ENCODE measurements at places on chromosomes 7 and 10.

DNA sequence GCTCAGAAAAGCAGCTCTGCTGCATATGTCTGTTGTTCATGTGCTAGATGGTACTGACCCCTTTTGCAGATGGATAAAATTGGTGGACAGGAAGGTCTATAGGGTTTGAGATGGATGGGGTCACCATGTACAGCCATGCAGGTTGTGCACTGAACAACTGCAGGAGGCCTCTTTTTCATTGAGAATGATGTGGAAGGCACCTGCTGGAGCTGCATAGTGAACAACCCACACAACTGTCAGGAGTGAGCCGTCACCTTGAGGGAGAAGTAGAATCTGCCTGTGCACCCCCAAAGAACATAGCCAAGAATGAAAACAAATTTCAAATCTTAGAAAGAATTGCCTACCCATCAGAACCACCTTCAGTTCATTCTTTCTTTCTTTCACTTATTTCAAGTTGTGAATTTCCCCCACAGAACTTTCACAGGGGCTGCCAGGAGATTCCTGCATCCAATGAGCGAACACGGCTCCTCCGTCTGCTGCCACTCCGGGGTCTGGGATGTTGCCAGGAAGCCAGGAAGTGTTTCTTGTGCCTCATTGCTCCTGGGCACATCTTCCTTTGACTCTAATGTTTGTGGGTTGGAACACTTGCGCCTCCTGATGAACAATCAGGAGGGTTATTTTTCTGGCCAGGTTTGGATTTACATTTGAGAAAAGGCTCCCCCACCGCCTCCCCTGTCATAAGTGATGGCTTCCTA, 53.7 kb upstream of the DOCK1 start:
- DNase-seq: no peak

GRCh38 chr7:132446666-132447278, 129.5 kb downstream of the PLXNA4 start:
- DNase-seq: no peak

- no peak for DNase-seq
These were observed 1.5 kb upstream of the H2AZ2 start for GRCh38 chr7:44849259-44849884.

GRCh38 chr7:87960239-87960638, 26.2 kb downstream of the ADAM22 start:
- no peak for DNase-seq

GRCh38 chr7:30487371-30487770, 8.8 kb upstream of the NOD1 start:
- no peak for DNase-seq

- no peak for DNase-seq
These were observed 134.3 kb upstream of the PFKP start for GRCh38 chr10:2933071-2933470.

- DNase-seq: no peak
These were observed 155.7 kb downstream of the PLXNA4 start for GRCh38 chr7:132420527-132420926.

- no peak for DNase-seq
These were observed 272.8 kb upstream of the ZNF32 start for GRCh38 chr10:43921478-43921877.

DNA sequence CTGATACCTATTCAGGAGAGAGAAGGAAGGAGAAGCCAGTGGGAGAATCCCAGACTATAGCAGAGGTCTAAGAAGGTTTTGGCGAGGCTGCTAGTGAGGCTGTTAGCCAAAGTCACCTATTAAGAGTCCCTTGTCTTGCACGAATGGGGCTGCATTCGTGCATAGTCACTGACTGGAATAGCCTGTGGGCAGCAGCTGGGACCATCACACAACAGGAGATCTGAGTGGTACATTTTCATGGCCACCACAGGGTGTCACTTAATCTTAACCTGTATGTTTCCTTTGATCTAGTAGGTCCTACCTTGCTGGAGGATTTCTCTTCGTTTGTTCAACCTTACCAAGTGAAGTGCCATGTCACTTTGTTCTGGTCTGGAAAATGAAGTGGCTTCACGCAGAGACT, 319.9 kb downstream of the BMPER start:
- DNase-seq: no peak

DNA sequence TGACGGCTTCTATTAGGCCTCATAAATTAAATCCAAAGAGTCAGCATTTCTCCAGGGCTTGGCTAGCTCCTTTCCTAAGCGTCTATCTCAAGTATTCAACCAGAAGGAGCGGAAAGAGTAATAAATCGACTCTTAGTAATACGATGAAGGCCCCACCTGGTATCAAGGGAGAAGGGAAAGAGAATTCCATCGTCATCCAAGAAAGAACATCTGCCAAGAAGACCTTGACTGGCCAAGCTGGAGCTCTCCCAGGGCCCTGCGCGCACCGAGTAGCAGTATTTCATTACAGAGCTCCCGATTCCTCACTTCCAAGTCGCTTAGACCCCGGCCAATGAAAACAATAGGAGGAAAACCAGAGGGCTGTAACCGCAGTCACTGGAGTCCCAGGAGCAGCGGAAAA, 178.0 kb upstream of the FRMD4A start:
- no peak for DNase-seq

DNA sequence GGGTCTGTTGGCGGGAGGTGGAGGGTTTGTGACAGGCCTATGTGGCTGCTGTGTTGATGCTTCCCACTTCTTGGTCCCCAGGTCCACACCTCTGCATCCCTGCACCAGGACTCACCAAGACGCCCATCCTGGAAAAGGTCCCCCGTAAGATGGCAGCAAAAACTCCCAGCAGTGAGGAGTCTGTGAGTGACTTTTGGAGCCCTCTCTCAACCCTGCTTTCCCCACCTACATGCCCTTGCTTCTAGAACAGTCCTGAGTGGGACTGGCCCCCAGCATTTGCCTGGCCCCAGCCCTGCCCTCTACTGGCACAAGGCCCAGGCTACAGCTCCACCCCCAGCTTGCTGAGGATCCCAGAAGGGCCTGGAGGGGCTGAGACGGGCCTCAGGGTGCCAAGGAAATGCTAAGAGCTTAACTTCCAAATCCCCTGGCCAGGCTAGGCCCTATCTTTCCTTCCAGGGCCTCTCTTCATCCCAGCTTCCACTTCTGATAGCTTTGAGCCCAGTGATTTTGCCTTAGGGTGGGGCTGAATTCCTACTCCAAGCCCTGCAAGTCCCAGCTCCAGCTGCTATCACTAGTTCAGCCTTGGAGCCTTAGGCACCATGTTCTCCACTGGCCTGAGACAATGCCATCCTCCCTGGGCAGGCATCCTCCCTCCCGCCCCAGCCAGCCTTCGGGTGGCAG, 2.7 kb downstream of the CHAT start:
- DNase-seq: no peak

GRCh38 chr10:125641398-125641797, 41.6 kb downstream of the TEX36 start:
- no peak for DNase-seq

GRCh38 chr10:7003831-7004395, 406.9 kb downstream of the SFMBT2 start:
- DNase-seq: no peak

DNA sequence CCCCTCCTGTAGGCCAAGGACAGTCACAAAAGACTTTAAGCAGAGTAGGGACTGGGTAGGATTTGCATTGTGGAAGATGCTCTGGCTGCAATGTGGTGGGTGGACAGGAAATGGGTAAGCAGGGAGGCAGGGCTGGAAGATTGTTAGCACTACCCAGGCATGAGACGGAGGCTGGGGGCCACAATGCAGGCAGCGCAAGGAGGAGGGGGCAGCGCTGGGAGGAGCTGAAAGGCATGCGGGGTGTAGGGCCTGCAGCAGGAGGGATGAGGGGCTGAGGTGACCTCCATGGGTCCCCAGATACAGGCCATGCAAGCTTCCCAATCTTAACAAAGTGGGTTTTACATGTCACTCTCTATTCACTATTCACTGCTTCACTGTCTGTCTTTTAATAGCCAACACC, 213.1 kb downstream of the CXCL12 start:
- DNase-seq: no peak

GRCh38 chr10:103238506-103239252, 7.0 kb upstream of the RPEL1 start:
- peak; percentile 57 for DNase-seq

DNA sequence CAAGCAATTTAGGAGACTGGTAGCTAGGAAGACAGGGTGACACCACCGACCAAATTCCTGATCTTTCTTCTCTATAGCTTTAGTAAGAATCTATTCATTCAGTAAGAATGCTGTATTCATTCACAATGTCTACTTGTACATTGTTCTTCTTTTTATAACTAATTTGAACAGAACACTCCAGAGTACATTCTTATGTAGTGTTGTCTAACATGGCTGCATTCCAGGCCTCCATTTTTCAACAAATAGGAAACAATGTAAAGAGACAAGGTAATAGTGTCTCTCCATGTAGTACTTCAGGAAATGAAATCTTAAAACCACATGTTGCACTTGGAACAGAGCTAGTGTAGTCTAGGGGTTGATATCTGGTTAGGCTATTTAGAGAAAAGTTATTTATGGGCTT, 1.8 kb downstream of the VCL start:
- peak; percentile 4 for DNase-seq

DNA sequence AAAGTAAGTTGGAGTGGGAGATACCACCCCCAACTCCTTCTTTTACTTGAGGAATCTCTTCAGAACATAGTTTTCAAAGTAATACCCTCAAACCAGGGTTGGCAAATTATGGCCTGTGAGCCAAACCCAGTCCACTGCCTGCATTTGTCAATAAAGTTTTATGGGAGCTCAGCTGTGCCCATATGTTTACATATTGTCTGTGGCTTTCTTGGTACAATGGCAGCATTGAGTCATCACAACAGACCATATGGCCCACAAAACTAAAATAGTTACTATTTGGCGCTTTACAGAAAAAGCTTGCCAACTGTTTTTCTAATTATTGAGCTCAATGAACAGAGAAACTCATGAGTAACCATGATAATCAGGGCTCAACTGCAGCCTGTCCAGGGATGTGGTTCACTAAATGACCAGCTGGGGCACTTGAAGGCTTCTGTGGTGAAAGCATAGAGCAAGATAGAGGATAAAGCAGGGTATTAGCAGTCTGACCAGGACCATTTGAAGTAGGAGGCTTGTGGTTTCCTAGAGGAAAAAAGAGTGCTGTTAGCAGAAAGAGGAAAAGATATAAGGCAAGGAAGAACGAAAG, 196.0 kb upstream of the GRB10 start:
- DNase-seq: peak; percentile 27

DNA sequence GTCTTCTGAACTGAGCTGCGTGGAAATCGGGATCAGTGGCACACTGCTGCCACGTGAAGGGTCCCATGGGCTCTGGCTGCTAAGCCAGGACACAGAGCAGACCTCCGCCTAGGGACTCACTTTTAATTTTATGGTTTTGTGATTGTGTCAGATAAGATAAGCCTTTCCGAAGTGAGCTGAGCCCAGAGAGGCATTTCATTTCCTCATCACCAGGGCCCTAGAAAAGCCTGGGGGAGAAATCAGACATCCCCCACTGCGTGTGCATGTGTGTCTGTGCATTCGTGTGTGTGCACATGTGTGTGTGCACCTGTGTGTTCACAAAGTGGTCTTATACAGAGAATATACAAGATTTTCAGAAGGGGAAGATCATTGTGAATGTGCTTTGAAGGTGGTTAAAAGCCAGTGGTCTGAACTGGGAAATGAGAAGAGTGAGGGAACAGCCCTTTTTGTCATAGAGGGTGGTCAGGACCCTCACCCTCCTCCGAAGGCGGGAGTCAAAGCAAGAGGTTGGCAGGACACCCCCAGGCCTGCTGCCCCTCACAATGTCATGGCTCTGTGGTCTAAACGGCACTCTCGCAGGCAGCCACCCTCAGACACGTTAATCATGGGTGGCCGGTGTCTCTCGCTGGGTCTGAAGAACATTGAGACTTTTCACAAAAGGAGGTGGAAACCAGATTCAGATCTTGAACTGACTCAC, 176.1 kb upstream of the PFKP start:
- DNase-seq: no peak

DNA sequence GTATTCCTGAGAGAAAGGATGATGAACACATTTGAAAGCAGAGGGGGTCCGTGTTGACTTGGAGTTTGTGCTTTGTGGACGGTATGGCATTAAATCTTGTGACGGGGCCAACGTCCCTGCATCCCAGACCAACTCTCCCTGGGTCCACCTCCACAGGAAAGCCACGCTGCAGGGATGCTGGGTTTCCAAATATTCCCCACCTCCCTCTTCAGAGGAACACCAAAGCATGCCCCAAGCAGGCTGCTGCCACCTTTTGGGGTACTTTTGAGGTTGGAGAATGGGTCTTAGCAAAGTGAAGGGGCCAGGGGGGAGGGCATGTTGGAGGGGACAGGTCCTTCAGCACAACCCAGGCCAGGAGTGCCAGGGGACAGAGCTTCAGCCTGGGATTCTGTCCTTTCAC, 504.4 kb downstream of the TCERG1L start:
- no peak for DNase-seq

- no peak for DNase-seq
These were observed 138.3 kb downstream of the DOCK4 start for GRCh38 chr7:112067632-112068540.

GRCh38 chr7:26978146-26978545, 113.8 kb upstream of the SKAP2 start:
- DNase-seq: no peak

DNA sequence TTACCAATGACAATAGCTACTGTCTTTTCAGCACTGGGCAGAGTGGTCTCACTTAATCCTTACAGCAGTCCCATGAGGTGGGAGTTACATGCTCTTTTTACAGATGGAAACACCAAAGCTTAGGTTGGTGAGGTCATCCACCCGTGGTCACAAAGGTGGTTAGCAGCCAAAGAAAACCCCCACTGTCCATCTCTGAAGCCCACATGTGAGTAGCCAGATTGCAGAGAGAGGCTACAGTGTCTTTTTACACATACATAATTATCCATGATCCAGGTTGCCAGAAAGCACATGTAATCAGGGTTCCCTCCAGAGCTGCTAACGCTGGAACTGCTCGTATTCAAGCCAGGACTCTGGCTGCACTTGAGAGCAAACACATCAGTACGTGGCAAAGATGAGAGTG, 24.6 kb upstream of the ANKRD2 start:
- no peak for DNase-seq

DNA sequence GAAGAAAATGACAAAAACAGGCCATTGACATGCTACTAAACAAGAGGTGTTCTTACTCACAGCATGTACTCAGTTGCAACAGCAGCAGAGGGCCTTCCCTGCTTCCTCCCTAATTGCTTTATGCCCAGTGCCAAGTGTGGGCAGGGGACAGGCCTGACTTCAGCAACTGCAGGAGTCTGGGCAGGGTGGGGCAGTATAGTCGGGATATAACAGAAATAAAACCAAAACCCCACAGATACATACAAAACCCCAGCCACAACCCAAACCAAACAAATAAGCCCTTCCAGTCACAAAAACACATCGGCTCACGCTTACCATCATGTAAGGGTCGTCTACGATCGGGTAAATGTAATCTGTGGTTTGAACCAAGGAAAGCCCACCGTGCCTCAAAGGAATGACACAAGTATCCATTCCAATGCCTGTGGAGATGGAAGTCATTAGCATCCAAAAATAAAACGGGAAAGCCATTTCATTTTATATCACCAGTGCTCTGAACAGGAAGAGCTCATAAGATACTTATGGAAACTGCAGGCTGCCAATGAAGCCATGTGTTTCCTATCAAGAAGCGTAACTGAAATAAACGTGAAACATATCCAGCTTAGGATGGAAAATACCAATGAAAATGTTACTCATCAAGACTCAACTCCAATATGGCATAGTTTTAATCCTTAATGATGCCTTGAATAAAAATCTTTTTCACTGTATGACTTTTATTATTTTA, 9.5 kb downstream of the SEPHS1 start:
- peak; percentile 69 for DNase-seq

- peak; percentile 52 for DNase-seq
These were observed 620.4 kb downstream of the GALNT17 start for GRCh38 chr7:71752171-71752935.

All from AG08395 (cell line).